ENCODE measurements at places on chromosomes 5 and 9.

- no peak for DNase-seq
Measured at GRCh38 chr5:40675396-40676133, 4.2 kb upstream of the PTGER4 start.

GRCh38 chr5:68534131-68534940 is 318.8 kb downstream of the PIK3R1 start:
- DNase-seq, result no peak

DNA sequence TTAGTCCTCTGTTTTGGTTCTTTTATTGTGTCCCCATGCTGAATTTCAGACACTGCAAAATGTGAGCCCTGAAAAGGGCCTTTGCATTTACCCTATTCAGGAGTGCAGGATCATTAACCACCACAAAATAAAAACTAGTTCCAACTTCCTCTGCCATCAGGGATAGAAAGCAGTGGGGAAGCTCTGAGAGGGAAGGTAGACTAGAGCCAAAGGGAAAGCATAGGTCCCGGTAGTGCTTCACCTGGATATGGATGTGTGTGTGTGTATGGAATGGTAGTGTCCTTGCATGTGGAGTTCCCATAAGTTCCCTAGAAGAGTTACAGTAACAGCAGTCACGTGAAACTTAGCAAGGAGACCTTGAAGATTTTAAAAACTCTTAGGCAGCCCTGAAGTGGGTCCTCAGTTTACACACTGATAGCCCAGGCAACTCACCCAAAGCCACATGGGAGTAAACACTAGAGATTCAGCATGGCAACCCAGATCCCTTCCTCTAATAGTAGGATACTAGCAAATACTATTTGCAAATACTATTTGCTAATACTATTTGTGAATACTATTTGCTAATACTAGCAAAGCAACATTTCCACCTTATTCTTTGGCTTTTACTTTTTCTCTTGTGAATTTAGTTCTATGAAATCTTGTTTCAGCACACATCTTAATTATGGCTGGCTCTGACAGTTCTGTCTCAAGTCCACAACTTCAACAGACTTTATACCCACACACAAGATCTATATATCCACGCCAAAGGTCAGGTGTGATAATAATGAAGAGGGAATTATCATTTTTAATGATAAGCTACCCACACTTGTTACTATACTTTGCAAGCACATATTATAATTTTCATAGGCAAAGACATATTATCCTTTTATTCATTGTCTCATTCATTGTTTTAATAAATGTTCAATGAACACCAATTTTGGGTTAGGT is 70.4 kb upstream of the IFNE start:
- DNase-seq, result no peak

GRCh38 chr5:148314731-148315130 is 2.5 kb downstream of the SPINK7 start:
- no peak for DNase-seq

All from central memory CD8-positive, alpha-beta T cell (primary cell).